Psoas muscle (tissue), 8 donors: ENCODE measurements at places on chromosomes 2 and 18. TPM values are rescaled to one million over a fixed set of nuclear protein-coding genes. Genes with fewer than 3 reads are reported as not detected.

Gene LINC00305
- not detected for total RNA-seq

Gene SMARCAL1
- 13.0 TPM for total RNA-seq

Gene TM4SF20
- not detected for total RNA-seq

Gene KATNAL2
- 0.30 TPM for total RNA-seq

Gene BAZ2B
- 24.8 TPM for total RNA-seq

Gene FSIP2
- not detected for total RNA-seq

DNA sequence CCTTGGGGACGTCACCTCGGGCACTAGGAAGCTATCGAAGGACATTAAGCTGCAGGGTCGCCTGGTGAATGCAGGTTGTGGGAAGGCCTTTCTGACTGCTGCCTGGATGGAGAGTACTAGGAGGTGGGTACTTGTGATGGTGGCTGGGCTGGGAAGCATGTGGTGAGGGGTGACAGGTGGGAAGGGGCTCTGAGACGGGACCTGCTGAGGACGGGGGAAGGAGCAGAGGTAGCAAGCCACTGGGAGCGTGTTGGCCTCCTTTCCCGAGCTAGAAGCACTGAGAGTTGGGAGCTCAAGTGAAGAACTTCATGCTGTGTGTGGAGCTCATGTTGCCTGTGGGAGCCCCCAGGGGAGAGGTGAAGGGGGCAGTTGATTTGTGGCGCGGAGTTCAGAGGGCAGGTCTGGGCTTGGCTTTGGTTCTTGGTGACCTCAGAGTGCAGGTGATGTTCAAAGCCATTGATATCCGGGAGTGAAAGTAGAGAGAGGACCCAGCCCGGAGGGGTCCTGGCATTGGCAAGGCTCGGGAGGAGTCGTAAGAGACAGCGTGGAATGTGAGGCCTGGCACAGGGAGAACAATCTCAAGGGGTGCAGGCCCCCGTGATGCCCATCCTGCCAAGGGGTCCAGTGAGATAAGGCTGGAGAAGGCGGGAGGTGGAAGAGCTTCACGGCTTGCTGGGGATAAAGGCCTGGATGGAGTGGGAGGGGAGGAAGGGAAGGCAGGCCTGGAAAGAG lies 13.2 kb downstream of the MROH2A start:
- no peak for DNase-seq

DNA sequence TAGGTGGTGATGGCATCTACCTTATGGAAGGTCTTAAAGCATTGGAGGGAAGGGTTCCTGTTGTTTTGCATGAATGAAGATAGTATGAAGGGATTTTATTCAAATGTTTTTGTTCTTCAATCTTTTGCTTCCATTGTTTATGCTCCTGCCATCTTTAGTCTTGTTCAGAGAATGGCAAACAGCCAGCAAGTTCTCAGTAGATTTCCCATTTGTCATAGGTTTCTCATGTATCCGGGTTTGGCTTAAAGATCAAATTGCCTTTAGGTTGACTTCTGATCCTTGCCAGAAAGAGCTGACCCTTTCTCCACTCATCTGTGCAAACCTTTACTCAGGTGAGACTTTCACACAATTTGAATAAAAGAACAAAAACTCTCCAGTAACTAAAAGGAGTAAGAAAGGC lies 44.2 kb upstream of the STAT4 start:
- no peak for DNase-seq

GRCh38 chr18:58303363-58303762 lies 259.3 kb downstream of the NEDD4L start:
- DNase-seq, result no peak

GRCh38 chr2:40418614-40419363 lies 33.1 kb downstream of the SLC8A1 start:
- no peak for DNase-seq

GRCh38 chr2:104844807-104845551 lies 8.9 kb upstream of the POU3F3 start:
- no peak for DNase-seq

DNA sequence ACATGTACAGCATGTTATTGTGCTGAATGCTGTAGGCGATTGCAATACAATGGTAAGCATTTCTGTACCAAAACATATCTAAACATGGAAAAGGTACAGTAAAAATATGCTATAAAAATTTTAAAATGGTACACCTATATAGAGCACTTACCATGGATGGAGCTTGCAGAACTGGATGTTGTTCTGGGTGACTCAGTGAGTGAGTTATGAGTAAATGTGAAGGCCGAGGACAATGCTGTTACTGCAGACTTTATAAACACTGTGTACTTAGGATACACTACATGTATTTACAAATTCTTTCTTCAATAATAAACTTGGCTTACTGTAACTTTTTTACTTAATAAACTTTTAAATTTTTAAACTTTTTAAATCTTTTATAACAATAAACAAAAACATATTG lies 473.4 kb upstream of the UBE2E3 start:
- DNase-seq, result no peak

DNA sequence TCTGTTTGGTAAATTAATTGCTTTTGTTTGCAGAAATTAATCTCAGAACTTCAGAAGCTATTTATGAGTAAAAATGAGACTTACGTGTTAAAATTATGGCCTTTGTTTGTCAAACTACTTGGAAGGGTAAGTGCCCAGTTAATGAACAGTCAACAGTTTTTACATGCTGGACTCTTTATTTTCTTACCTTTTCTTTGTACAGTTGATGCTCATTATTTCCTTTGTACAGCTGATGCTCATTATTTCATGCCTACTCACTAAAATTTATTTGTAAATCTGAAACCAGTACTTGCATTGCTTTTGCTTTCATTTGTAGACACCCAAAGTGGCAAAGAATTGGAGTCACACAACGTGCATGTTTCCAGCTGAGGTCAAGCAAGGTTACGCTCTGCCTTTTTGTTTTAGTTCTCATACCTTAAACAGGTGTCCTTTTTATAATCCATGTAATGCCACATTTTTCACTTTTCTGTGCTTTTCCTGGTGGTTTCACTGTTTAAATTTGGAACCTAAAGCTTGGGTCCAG lies 13.3 kb downstream of the RIF1 start:
- no peak for DNase-seq

DNA sequence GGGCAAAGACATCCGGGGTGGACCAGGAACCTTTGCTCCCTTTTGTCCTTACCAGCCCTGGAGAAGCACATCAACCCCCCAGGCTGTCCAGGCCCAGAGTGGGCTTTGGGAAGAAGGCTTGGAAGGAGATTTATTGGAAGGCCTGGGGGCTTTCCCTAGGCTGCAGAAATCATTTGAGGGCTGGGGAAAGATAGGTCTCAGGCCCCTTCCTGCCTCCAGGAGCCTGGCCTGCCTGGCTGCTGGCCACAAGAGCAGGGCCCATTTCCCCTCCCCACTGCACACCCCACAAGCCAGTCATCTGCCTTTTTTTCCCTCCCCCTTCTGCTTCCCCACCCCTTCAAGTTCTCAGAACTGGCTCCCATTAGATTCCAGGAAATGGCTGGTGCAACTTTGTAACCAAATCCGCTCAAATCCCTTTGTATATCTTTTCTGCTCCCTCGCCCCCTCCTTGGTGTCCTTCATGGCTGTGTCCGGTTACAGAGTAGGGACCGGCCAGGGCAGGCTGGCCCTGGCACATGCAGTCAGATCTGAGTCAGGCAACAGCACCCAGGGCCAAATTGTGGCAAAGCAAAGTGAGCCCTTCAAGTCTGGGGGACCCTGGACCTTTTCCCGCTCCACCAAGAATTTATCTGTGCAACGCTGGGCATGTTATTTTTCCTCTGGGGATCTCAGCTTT lies 20.8 kb upstream of the TNP1 start:
- peak; percentile 72 for DNase-seq

- no peak for DNase-seq
These were observed 133.4 kb downstream of the AFF3 start for GRCh38 chr2:100008956-100009355.
